Calu3 (cell line): ENCODE measurements at places on chromosomes 3 and 15.

- no peak for DNase-seq
These were observed 390 bp upstream of the TLE3 start for GRCh38 chr15:70098153-70098460.

DNA sequence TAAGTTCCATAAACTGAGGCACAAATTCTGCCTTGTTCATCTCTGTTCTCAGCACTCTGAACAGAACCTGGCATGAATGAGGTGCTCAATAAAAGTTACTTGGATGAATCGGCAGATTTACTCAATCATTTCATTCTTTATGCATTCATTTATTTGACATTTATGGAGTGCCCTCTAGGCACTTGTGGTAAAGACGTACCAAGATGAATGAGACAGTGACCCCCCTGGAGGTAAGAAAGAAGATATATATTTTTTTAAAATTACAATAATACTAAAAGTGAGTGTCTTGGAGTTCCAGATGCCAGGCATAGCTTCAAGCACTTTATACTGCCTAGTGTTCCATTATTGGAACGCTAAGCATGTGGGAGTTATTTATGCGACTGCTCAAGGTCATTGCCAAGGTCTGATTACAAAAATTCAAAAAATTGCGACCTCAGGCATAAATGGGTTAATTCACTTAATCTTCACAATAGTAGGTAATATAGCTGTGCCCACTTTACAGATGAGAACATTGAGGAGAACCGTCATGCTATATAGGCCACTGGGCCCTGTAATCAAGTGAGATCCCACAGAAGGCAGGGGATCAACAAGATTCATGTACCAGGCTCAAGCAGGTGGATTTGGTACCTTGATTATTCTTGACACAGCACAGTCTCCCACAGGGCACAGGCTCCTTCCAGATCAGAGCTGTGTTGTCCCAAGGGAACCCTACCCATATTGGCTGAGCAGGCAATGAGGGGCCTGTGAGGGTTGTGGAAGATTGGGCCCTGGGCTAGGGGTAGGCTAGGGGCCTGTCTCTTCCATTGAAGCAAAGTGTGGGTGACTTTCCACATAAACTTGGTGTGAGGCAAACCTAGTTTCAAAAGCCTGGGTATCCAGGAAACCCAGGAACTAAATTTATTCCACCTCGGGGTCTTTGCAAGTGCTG lies 10.7 kb downstream of the XIRP1 start:
- no peak for DNase-seq

DNA sequence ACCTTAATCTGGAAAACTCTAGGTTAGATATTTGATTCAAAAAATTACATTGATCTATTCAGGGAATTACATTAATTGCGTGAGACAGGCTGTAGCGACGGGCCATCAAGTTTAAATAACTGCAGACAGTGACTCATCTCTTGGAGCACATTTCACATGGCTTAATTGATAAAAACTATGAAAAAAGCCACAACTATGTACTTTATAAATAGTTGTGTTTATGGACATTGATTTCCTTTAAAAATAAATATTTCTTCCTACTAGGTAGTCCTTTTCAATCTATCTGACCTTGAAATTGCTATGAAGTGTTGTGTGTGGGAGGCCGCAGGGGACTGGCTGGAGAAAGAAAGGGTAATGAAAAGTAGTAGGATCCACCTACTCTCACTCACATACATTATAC lies 157.8 kb downstream of the IL1RAP start:
- DNase-seq: peak; percentile 34

DNA sequence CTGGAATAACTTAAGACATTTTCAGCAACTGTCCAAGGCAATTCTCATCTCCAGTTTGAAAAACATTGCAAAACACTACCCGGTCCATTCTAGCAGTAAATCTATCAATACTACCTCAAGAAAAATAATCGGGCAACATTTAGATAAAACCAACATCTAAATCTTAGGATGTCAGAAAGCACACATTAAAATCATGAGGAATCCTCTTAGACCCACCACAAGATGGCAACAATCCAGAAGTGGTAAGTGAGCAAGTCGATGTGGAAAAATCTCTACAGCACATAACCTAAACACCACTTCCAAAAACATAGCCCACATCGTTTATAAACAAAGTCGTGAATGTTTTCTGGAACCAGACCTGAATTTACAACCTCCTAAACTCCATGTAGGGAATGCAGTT lies 5.7 kb downstream of the PLCH1 start:
- DNase-seq: no peak
